ENCODE measurements at places on chromosomes 16 and 17. TPM values are rescaled to one million over a fixed set of nuclear protein-coding genes. Genes with fewer than 3 reads are reported as not detected.

The ACAP1 gene
- 49.2 TPM for total RNA-seq

The ZACN gene
- not detected for total RNA-seq

The COL1A1 gene
- 88.1 TPM for total RNA-seq

The NOTUM gene
- 1.1 TPM for total RNA-seq

The PABPN1L gene
- total RNA-seq, result not detected

The ST6GALNAC2 gene
- total RNA-seq, result not detected

DNA sequence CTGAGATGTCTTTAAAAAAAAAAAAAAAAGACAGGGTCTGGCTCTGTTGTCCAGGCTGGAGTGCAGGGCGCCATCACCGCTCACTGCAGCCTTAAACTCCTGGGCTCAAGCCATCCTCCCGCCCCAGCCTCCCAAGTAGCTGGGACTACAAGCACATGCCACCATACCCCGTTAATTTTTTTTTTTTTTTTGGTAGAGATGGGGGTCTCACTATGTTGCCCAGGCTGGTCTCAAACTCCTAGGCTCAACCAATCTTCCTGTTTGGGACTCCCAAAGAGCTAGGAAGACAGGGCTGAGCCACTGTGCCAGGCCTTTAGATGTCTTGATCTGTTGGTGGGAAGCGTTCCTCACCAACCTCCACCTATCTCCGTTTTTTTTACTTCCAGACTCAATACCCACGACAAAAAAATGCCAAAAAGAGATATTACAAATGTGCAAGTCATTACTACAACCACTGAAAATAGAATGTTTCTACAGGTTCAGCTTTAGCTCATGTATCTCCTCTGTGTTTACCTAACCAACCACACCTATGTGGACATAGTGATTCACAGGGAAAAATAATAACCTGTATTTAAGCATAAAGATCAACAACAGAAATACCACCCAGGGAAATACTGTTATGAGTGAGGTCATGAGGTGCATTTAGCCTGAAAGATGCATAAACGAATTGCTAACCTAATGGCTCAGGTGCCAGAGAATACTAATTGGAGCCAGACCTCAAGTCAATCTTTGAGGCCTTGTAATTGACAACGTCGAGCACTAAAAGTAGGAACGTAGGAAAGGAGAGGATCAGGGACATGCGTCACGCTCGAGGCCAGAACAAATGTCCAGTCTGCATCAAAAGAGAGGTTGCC lies 22.6 kb downstream of the NACA2 start:
- no peak for DNase-seq

GRCh38 chr17:6505425-6506142 lies 50.8 kb downstream of the PITPNM3 start:
- no peak for DNase-seq

- DNase-seq, result no peak
Observed at GRCh38 chr17:41196068-41196467, 6.4 kb downstream of the KRTAP9-1 start.

DNA sequence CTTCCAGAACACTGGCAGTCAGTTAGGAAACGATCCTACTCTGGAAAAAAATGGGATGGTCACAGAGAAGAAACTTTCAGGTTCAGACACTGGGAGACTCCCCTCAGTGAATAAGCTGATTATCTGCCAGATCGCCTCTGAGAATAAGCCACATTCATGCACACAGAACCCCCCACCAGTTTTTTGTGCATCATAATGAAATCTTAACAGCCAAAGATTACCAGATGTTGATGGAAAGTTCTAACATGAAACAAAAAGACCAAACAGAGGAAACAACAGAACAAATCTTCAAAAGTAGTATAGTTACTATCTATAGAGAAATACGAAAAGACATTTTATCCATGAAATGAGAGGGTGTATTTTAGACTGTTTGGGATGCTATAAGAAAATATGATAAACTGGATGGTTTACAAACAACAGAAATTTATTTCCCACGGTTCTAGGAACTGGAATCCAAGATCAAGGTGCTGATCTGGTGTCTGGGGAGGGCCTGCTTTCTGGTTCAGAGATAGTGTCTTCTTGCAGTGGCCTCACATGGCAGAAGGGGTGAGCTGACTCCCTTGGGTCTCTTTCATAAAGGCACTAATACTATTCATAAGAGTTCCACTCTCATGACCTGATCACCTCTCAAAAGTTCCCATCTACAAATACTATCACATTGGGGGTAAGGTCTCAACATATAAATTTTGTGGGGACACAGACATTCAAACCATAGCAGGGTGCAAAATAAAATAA lies 8.0 kb upstream of the AMZ2 start:
- no peak for DNase-seq

DNA sequence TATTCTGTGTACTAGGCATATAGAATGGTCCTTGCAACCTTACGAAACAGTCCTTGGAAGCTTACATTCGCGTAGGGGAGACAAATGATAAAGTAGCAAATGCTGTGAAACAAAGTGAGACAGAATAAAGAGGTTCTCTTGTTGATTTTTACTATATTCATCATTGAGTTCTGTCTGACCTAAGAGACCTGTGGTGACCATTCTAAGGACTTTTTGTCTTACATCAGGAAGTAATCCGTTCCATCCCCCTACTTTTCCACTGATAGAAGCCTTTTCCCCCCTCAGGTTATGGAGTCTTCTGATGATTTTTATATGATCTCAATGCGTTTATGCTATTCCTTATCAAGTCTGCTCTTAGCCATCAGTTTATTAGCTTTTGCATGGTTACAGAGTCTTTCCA lies 66.8 kb upstream of the RASL10B start:
- DNase-seq, result no peak

DNA sequence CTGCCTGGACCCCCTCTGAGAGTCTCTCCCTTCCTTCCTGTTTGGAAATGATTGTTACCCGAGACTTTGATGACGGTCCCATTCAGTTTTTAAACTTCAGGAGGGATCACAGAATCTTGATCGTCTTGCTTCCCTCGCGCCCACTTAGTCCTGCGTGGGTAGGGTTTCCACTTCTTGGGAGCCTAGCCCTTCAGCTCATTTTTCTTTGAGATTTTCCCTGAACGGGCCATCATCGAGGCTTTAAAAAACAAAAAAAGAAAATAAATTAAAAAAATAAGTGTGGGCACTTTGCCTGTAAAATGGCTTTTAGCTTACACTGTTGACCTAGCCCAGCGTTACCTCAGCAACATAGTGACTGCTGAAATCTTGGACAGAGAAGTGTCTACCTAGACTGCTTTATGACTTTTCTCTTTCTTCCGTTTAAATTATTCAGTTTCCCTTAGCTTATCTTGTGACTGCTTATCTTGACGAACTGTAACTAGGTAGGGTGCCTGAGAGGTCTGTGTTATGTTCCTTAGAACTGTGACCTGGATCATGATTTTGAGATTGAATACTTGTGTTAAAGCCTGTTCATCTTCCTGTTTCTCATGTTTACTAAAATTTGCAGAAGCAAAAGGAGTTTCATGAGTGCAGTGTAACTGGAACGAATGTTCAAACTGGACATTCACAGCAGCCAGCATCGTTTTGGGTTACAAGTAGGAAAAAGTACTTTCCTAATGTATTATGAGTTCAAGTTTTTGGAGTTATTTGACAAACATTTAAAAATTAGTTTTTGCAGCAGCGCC lies 874 bp downstream of the WWP2 start:
- no peak for DNase-seq

GRCh38 chr16:66004699-66005098 lies 361.8 kb upstream of the CDH5 start:
- no peak for DNase-seq

DNA sequence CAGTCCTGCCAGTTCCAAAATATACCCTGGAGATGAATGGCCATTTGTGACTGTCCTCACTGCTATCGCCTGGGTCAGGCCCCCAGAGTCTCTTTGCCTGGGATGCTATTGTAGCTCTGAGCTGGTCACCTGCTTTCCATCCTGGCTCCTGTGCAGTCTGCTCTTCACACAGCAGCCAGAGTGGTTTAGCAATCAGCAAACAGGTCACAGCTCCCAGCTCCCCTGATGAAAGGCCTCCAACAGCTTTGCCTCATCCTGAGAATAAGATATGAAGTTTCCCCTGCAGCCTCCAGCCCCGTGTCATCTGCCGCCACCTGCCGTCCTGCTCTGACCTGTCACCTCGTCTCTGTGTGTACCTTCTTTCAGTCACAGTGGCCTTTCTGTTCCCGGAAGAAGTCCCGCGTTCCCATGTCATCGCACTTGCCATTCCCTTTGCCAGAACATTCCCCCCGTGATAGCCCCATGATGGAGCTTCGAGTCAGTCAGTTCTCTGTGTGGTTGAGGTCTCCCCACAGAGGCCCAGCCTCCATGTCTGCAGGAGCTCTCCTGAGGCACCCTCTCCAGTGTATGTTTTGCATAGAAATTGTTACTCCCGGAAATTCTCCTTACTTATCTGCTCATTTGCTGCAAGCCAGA lies 281.5 kb downstream of the SNX29 start:
- no peak for DNase-seq

DNA sequence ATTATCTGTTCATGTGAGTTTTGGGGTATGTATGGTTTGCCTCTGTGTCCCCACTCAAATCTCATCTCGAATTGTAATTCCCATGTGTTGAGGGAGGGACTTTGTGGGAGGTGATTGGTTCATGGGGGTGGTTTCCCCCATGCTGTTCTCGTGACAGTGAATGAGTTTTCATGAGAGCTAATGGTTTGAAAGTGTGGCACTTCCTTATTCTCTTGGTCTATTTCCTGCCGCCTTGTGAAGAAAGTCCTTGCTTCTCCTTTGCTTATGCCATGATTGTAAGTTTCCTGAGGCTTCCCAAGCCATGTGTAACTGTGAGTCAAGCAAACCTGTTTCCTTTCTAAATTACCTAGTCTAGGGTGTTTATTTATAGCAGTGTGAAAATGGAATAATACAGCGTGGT lies 128.1 kb upstream of the HS3ST4 start:
- no peak for DNase-seq

GRCh38 chr17:8173056-8173870 lies 2.9 kb downstream of the TMEM107 start:
- no peak for DNase-seq

DNA sequence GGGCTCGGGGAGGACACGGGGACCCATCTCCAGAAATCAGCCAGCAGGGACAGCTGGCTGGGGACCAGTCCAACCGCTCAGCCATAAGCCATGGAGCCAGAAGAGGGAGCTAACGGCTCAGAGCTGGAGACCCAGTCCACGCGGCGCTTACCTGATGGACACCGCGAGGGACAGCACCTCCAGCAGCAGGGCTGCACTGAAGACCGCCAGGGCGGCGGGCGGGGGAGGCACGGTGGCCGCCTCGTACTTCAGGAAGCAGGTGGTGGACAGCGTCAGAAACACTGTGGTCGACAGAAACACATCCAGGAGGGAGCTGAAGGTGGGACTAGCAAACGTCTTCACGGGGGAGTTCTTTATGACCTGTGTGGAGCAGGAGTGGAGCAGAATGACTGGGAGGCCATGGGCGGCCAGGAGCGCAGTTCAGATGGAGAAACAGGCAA lies 102.6 kb upstream of the CREBBP start:
- peak; percentile 84 for DNase-seq

All from H1 (cell line).